Body of pancreas (tissue), 4 donors: ENCODE measurements at places on chromosomes 12 and 14. TPM values are rescaled to one million over a fixed set of nuclear protein-coding genes. Genes with fewer than 3 reads are reported as not detected.

DNA sequence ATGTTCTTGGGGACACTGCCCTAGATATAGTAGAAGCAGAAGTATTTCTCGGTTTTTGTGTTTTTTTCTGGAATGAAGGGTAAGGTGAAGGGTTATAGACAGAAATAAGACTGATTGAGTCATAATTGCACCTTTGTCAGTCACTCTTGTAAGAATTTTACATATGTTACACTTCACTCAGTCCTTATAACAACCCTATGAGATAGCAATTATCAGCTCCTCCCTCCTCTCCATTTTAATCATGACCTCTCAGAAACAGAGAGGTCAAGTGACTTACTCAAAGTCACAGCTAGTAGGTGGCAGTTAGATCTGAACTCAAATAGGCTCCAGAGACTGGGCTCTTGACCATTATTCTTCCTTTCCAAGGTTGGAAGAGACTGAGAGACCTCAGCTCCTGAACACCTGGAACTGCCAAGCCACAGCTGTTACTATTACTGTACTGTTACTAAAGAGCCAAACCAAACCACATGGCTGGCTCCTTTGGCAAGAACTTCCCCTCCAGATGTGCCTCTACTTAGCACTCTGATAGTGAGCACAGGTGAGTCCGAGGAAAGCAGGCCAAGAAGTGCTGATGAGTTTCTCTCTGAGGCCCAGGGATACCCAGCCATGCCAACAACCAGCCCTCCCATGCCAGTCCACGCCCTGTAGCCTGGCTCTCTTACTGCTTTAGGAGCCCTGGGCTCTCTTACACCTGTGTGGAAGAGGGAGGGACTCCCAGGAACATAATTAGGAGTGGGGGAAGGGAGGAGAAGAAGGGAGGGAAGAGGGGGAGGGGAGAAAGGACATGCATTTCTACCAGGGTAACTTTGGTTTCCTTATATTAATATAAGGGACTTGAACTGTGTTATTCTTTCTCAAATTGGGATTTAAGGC is 121.3 kb downstream of the CRADD start:
- peak; percentile 6 for DNase-seq
- H3K4me1 ChIP-seq, result peaks cover 9% of the 10 kb centered on the region
- H3K4me3 ChIP-seq, result no peak overlapping the region
- no peaks in the 10 kb centered on the region for H3K27me3 ChIP-seq
- no peak overlapping the region for H3K27ac ChIP-seq

GRCh38 chr12:45184147-45184963 is 31.5 kb upstream of the ANO6 start:
- H3K27ac ChIP-seq, result no peak overlapping the region
- no peaks in the 10 kb centered on the region for H3K36me3 ChIP-seq
- H3K4me3 ChIP-seq, result no peak overlapping the region
- DNase-seq, result no peak
- H3K27me3 ChIP-seq, result no peaks in the 10 kb centered on the region

DNA sequence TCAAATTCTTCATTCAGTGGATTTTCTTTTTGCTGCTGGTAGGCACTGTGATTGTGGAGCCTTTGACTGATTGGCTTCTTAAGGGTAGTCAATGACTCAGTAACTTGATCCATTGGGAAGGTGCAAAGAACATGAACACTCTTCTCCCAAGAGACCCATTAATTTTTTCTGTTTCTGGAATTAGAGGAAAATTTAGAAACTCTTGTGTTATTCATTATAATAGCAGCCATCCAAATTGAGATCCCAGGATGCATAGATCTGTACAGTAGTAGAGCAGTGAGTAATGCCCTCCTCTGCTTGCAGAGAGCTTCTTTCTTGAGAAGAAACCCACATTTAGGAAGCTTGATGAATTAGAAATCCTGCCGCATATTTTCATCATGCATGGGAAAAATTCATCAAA is 63.9 kb downstream of the MYRFL start:
- no peak overlapping the region for H3K4me3 ChIP-seq
- no peaks in the 10 kb centered on the region for H3K4me1 ChIP-seq
- no peaks in the 10 kb centered on the region for H3K27me3 ChIP-seq
- no peak overlapping the region for H3K27ac ChIP-seq
- no peaks in the 10 kb centered on the region for H3K36me3 ChIP-seq
- no peak for DNase-seq

DNA sequence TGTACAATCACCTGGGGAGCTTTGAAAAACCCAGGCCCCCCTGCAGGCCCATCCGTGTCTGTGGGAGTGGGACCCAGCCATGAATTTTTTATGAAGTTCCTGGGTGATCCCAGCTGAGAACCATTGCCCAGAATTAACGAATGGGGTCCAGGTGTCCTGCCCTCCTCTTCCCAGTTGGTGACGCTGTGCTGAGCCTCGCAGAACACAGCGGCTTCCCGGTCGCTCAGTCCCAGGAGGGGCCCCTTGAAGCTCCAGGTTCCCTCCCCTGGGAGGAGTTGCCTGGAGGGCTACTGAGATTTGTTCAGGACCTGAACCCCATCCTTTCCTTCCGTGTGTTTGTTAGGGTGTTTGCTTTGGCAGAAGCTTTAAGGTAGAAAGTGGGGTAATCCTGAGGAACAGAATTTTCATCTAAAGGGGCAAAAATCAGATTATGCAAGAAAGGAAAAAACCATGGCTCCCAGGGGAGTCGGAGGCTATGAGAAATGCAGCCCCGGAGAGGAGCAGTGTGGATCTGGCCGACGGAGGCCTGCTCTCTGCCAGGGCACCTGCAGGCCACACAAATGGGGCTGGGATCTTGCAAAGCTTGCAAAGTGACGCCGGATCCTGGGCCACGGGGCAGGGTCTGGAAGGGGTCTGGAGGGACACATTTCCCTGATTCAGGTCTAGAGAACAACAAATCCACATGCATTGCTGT is 164.7 kb upstream of the PRMT8 start:
- H3K36me3 ChIP-seq, result no peaks in the 10 kb centered on the region
- no peak for DNase-seq
- no peak overlapping the region for H3K27ac ChIP-seq
- no peak overlapping the region for H3K4me3 ChIP-seq

LDHB gene
- total RNA-seq, result 121 TPM

DNA sequence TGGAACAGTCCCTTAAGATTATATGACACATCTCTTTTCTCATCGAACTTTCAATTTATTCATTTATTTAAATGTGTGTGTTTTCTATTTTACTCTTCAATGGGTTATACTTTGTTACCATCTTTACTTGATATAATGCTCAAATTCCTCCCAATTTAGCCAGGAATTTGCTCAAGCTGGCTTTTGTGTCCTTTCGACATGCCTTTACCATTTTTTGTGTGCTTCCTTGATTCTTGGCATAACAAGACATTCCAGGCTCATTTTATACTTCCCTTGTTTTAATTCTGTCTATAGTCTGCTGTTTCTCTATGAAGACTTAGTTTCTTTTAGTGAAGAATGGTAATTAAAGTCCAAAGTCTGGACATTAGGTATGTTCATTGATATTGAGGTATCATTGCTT is 315.8 kb downstream of the AEBP2 start:
- no peak overlapping the region for H3K4me3 ChIP-seq
- no peak overlapping the region for H3K27ac ChIP-seq
- H3K36me3 ChIP-seq, result no peaks in the 10 kb centered on the region
- DNase-seq, result no peak

KICS2 gene
- total RNA-seq, result 50.4 TPM

DNA sequence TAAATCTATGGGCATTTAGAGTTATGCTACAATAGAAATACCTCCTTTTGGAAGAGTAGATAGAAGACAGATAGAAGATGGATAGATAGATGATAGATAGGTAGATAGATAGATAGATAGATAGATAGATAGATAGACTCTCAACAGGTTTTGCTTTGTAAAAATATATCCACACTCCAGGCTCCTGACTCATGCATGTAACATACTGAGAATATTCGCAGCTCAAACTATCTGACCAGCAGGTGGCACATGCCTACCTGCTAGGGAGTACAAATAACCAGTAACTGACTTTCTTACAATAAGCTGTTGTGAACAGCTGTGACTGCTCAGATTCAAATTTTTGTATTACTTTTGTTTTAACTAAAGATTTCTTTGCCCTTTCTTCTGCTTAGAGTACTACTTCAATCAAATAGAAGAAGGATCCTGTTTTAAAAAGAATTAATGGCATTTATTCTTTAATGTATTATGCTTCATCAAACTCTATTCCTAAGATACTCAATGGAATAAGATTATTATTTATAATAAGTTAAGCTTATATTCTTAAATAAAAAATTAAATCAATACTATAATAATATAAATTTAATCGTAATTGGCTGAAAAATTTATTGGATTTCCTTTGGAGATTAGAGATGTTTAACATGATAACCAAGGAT is 15.8 kb upstream of the CPNE8 start:
- no peak overlapping the region for H3K4me3 ChIP-seq
- no peak overlapping the region for H3K27ac ChIP-seq
- no peaks in the 10 kb centered on the region for H3K27me3 ChIP-seq
- H3K36me3 ChIP-seq, result no peaks in the 10 kb centered on the region
- DNase-seq, result peak; percentile 57
- H3K4me1 ChIP-seq, result no peaks in the 10 kb centered on the region

DNA sequence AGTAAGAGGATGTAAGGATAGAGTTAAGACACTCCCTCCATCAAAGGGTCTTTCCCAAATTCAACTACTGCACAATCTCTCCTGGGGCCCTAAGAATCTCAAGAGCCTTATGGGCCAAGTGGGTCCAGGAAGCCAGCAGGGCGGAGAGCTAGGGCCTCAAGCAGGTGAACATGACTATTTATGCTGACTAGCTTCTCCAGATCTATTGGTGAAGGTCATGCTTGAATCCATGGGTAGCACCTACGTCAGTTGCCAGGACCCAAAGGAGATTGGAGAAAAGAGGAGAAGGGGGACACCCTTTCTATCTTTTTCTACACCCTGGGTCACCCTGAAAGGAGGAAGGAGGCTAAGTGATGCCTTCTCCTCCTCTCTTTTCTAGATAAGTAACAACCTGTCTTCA is 534.2 kb upstream of the MIS18BP1 start:
- no peaks in the 10 kb centered on the region for H3K27me3 ChIP-seq
- no peaks in the 10 kb centered on the region for H3K4me1 ChIP-seq
- H3K36me3 ChIP-seq, result no peaks in the 10 kb centered on the region
- no peak overlapping the region for H3K4me3 ChIP-seq
- DNase-seq, result no peak

PIWIL1 gene
- not detected for total RNA-seq

DNA sequence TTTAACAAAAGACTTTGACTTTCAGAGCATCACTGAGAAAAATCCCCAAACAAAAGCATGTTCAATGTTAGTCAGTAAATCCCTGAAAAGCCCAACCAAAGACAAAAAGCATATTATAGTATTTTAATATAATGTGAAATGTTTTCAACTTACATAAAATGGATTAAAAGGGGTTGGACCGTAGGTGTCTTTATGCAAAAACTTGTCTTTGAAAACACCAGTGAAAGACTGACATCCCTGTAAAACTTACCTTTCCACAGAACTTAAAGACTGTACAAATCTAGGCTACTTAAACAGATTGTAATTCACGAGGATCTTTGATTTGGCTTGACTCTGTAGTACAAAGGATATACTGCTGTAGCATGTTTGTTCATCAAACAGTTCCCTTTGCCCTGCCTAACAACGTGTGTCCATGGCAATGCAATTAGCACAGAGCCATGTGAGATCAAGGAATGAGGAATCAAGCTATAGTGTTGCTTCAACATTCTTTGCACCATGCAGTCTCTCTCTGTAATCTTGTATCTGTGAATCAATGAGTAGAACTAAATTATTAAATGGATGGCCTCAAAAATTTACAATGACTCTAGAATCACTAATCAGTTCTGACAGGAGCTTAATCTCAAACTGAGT is 138.5 kb upstream of the SYT1 start:
- no peaks in the 10 kb centered on the region for H3K4me1 ChIP-seq
- no peak for DNase-seq
- H3K4me3 ChIP-seq, result no peak overlapping the region
- H3K27me3 ChIP-seq, result no peaks in the 10 kb centered on the region
- no peaks in the 10 kb centered on the region for H3K36me3 ChIP-seq

- no peak overlapping the region for H3K27ac ChIP-seq
- no peak for DNase-seq
- no peak overlapping the region for H3K4me3 ChIP-seq
Observed at GRCh38 chr12:3628629-3629028, 124.3 kb downstream of the CRACR2A start.

- no peaks in the 10 kb centered on the region for H3K4me1 ChIP-seq
- no peaks in the 10 kb centered on the region for H3K27me3 ChIP-seq
- H3K4me3 ChIP-seq, result no peak overlapping the region
- H3K36me3 ChIP-seq, result no peaks in the 10 kb centered on the region
- no peak for DNase-seq
Observed at GRCh38 chr12:52575256-52575655, 1.6 kb upstream of the KRT74 start.

GRCh38 chr14:77340389-77340788 is 19.6 kb downstream of the GSTZ1 start:
- peaks cover 7% of the 10 kb centered on the region for H3K36me3 ChIP-seq
- H3K4me1 ChIP-seq, result no peaks in the 10 kb centered on the region
- no peak overlapping the region for H3K27ac ChIP-seq

TAS2R8 gene
- total RNA-seq, result not detected

- peak; percentile 5 for DNase-seq
- no peaks in the 10 kb centered on the region for H3K36me3 ChIP-seq
- H3K27ac ChIP-seq, result no peak overlapping the region
- H3K4me1 ChIP-seq, result no peaks in the 10 kb centered on the region
Observed at GRCh38 chr14:100609331-100609870, 22.2 kb upstream of the BEGAIN start.

PIK3C2G gene
- 13.5 TPM for total RNA-seq

TRAFD1 gene
- total RNA-seq, result 15.3 TPM

DNA sequence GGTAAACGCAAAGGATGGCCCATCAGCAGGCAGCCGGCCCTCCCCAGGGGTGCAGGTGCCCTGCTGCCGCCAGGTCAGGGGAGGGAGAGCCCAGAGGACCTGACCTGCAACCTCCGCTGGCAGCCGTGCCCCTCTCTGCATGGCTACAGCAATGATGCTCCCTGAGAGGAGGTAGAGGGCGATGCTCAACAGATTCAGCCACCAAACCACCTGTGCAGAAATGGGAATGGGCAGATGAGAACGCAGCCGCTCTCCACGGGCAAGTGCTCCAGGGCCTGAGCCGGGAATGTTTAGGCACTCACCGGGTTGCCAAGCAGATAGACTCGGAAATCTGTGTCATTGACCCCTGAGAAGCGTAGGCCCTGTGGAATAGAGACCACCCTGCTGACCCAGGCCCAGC is 8.7 kb upstream of the NGB start:
- H3K4me3 ChIP-seq, result no peak overlapping the region
- no peak overlapping the region for H3K27ac ChIP-seq
- peaks cover 4% of the 10 kb centered on the region for H3K4me1 ChIP-seq

DNA sequence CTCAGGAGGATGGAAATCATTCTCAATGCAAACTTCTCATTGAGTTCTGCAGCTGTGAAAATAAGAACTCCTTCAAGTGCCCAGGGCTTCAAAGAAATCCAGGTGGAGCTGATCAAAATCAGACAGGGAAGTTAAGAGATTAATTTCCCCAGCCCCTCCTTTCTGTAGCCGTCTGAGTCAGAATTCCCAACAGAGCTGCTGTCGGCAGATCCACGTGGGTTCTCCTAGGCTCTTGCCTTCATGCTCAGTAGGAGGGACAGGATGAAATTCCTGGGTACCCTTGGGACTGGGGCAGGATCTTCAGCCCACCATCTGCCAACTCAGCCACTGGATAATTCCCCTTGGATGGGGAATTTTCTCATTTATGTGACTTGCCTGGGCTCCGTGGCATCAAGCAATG is 13.3 kb downstream of the TGFB3 start:
- no peak overlapping the region for H3K27ac ChIP-seq
- no peaks in the 10 kb centered on the region for H3K27me3 ChIP-seq
- no peaks in the 10 kb centered on the region for H3K36me3 ChIP-seq
